Caki2 (cell line): ENCODE measurements at places on chromosomes 2 and 18. TPM values are rescaled to one million over a fixed set of nuclear protein-coding genes. Genes with fewer than 3 reads are reported as not detected.
A peak's percentile ranks its signal among the peaks of the same experiment; 100 is the strongest.

EFEMP1 gene
- total RNA-seq: 10.0 TPM in 2 replicates

RGPD3 gene
- 0.03 and 0.98 TPM in 2 replicates for total RNA-seq

KIAA2012 gene
- total RNA-seq: not detected in 2 replicates

UGT1A5 gene
- total RNA-seq: not detected in 2 replicates

- DNase-seq: peak; percentile 67
These were observed 49.4 kb upstream of the MCFD2 start for GRCh38 chr2:46964835-46965560.

DNA sequence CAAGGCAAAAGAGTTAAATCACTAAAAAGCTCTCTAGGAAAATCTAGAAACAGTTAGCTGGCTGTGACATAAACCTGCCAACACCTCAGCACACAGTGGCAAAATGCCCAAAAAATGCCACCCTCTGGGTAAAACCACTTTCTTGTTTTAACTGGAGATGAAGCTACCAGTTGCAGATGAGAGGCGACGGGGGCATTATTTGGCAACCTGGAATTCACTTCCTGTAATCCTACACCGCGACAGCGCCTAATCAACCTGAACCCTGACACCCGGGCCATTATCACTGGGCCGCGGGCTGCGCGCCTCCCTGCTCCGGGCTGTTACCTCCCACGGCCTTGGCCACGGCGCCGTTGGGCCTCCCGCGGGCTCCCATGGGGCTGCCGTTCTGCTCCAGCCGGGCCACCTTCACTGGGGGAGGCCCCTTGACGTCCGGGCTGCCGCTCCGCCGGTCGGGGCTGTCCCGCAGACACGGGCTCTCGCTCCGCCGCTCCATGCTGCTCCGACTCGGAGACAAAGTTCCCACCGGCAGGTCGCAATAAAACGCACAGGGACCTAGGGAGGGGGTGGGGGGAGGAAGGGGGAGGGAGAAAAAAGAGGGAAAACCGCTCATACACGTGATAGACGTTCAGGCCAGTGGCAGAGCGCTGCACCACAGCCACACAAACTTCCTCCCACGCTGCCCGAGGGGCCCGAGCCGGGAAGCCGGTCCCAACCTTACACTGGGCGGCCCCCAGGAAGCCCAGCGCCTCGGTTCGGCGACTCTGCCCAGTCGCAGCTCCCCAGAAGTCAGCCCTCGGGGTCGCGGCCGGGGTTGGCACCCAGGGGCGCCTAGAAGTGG, 2.0 kb downstream of the SATB2 start:
- DNase-seq: peak; percentile 67

DNA sequence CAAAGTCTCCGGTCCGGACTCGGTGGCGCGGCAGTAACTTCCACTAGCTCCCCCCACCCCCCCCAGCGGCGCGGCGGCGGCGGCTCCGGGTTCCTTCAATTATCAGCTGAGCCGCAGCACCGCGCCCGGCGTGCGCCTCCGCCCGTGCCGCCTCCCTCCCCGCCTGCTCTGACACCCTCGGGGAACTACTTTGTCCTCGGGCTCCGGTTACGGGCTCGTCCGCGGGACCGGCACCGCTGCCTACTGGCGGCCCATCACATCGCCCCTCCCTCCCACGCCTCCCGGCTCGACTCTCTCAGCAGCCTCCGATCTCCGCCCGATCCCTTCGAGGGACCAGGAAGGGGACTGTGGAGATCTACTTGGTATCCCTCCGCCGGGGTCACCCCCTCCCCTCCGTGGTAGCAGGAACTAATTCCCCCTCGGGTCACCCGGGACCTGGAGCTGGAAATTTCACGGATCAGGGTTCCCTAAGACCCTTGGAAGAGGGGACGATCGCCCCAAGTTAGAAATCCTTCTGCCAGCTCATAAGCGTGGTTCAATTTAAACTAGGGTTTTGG, at the start of gene TRIP12:
TRIP12 (minus strand) TSS at position 118 of the 557 bp plus-strand sequence. CDS start 41,930 bp downstream, outside the sequence.
- DNase-seq: peak; percentile 98

- DNase-seq: no peak
These were observed 59.5 kb upstream of the YWHAQ start for GRCh38 chr2:9690252-9690651.

GRCh38 chr18:69401972-69402532, 1.4 kb downstream of the DOK6 start:
- no peak for DNase-seq

- no peak for DNase-seq
These were observed 91.0 kb downstream of the DGKD start for GRCh38 chr2:233445152-233445830.

DNA sequence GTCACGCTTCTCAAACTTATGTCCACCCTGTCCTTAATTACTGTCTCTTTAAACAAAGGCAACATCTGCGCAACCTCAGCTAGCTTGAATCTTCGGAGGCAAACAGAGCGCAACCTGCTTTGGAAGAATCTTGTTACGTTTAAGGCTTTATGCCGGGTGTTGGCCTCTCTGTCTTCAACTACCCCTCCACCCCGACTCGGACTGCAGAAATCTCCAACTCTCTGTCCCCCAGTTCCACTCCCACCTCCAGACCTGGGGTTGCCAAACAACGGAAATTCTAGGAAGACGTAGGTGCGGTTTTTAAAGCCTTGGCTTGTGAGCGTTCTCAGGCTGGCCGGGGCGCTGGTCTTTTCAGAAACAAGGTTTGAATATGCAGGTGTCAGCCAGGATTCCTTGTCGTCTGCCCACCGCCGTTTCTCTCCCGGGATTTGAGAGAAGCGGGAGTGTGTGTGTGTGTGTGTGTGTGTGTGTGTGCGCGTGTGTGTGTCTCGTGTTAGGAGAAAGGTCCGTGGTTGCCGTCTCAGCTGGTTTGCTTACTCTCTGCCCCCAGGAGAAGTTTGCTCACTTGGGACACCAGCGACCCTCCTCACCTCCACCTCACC, 1.1 kb upstream of the ONECUT2 start:
- no peak for DNase-seq

- no peak for DNase-seq
These were observed 21.6 kb upstream of the GYPC start for GRCh38 chr2:126634273-126634861.

DNA sequence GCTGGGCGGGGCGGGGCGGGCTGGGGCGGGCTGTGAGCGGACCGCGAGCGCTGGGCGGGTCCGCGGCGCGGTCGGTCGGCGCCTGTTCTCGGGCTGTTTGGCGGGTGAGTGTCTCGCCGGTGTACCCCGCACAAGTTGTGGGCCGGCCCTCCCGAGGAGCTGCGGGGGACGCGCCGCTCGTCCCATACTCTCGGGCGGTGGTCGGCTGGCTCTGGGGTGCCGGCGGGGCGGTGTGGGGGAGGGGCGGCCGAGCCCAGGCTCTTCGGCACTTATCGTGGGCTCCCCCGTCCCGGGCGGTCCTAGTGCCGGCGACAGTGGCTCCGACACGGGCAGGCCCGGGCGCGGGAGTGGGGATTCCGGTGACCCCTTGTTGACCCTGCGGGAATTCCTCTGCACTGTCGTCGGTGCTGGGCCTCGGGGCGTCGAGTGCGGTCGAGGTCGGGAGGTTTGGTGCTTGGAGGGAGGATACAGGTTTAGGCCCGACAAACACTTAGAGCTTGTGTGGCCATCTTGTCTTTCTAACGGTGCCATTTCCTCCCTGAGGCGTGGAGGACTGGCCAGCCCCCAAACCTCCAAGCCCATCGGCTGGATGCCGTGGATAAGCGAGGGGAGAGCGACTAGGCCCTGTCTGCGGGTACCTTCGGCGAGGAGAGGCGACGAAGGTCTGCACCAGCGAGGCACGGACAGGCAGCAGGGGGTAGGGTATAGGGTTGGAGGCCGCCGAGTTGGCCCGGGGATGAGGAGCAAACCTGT, at the start of gene SEPTIN2:
SEPTIN2 (plus strand) TSS at position 47 of the 753 bp plus-strand sequence. CDS start 8,308 bp downstream, outside the sequence.
- peak; percentile 73 for DNase-seq

GRCh38 chr18:47150824-47151366, 595 bp upstream of the HDHD2 start:
- no peak for DNase-seq

GRCh38 chr18:3342628-3343027, 80.7 kb downstream of the MYL12B start:
- no peak for DNase-seq

GRCh38 chr2:174870787-174871186, 106.5 kb upstream of the CHRNA1 start:
- DNase-seq: no peak

GRCh38 chr2:222269132-222269531, 29.7 kb downstream of the PAX3 start:
- no peak for DNase-seq

DNA sequence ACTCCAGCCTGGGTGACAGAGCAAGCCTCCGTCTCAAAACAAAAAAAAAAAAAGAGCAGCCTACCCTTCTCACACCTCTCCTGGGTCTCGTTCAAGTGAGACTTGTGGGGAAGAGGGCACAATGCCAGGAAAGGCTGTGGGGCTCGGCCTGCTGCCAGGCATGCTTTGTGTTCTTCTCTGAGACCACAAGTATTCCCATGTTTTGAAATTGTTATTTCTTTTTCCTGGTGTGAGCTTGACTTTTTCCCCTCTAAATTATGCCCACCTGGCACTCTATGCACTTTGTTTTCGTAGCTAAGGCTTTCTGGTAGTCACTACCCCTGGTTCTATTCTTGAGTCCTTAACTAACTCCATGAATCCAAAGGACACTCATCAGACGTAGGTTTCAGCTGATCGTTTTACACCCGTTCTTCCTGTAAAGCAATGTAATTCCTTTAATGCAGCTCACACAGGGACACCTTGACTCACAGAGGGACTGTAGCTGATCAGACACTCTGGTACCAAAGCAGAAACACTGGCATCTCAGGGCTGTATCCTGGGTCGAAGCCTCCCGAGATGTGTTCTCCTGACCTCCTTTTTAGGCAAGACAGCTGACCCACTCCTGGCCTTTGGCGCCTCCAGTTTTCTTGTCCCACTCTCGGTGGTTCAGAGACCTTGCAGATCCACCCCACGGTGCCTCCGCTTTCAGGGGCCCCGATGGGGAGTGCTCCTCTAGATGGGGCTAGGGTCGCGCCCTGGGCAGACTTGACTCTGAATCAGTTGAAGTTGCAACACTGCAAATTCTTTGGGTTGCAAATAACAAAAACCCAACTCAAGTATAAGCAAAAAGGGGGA, 193.3 kb upstream of the AGAP1 start:
- DNase-seq: no peak

DNA sequence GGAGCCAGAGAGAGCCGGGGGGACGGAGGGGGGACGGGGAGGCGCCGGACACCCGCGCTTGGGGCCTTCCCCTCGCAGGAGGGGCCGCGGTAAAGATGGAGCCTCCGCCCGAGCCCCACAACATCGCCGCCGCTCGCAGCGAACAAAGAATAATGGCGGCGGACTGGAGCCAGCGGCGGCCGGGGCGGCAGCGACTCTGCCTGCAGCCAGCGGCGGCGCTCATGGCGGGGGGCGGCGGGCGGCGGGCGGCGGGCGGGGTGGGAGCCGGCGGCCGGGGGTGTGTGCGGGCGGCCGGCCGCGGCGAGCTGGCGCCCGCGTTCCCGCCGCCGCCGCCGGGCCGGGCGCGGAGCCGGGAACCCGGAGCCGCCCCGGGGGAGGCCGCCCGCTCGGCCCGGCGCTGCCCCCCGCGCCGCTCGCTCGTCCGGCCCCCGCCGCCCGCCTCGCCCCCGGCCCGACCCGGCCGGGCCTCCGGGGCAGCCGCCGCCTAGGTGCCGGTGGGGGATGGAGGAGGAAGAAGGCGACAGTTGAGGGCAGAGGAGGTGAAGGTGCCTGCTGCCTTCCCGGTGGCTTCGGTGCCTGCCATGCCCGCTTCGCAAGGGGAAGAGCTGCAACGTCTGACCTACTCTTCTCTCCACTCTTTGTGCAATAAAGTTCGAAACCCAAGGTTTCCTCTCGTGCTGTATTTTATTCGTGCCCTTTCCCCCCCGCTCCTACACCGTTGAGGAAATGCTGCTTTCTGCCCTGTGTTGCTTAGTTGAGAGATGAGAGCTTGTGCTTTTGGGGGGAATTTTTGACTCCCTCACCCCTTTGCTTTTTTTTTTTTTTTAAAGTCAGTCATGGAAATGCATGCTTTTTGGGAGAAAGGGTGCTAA, 634 bp downstream of the CREB1 start:
- DNase-seq: peak; percentile 58

GRCh38 chr18:6031442-6031841, 136.1 kb upstream of the TMEM200C start:
- no peak for DNase-seq

- no peak for DNase-seq
These were observed 48.7 kb upstream of the OTOF start for GRCh38 chr2:26526589-26526988.

DNA sequence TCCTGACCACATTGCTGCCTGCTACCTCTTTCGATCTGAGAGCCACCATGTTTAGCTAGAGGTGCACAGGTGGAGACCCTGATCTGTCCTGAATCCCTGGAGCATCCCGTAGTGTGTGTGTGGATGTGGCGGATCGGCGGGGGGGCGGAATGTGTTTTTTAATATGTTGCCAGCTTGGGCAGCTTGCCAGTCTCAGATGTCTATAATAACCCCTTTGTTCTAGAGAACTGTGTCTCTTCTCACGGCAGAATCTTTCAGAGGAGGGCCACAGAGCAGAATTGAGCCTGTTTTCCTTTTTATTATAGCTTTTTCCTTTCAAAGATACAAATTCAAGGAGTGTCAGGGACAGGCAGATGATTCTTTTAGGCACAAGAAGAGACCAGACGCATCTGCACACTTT, 934.1 kb upstream of the KLHL29 start:
- DNase-seq: no peak

DNA sequence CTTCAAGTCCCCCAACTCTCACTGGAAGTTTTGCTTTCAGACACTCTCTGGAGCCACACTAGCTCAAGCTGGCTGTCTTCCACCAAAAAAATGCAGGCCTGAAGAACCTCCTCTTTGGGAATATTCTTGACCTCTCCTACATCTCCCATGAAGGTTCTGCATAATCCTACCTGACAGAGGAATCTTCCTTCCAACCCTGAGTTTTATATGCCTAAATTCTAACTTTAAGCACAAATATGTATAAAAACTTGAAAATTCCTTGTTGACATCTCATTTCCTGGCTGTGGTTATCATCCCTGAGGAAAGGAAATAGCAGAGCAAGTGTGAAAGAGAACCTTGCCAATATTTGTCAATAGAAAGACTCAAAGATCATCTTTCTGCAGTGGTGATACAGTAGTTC, 249.0 kb downstream of the LPIN1 start:
- no peak for DNase-seq

DNA sequence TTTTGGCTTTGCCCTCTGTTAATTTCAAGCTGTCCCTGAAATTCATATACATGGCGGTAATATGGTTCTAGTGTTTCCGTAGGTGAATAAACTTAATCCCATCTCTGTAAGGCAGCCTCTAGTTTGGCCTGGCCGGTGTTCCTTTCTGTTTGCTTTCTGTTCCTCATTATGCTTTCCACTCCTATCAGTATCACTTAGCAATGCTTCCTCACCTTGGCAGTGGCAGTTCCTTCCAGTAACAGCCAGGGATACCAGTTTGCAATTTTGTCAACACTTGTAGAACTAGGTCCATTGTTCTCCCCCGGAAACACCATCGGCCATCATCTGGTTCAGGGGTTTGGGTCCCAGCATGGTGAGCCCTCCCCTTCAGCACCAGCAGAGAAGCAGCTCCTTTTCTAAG, 18.2 kb upstream of the TNP1 start:
- DNase-seq: no peak

GRCh38 chr18:28504066-28504465, 327.1 kb upstream of the CDH2 start:
- DNase-seq: no peak

- DNase-seq: no peak
These were observed 50.0 kb downstream of the PUM2 start for GRCh38 chr2:20300656-20301055.

GRCh38 chr2:165562233-165562632, 92.7 kb downstream of the CSRNP3 start:
- DNase-seq: no peak
